ENCODE measurements at places on chromosomes 13 and 19. TPM values are rescaled to one million over a fixed set of nuclear protein-coding genes. Genes with fewer than 3 reads are reported as not detected.

GJA3 gene
- 1.0 TPM for total RNA-seq

RNF225 gene
- total RNA-seq = 0.43 TPM

ZNF491 gene
- total RNA-seq = 1.6 TPM

KATNAL1 gene
- 50.5 TPM for total RNA-seq

GPR12 gene
- not detected for total RNA-seq
